Transverse colon (tissue), 4 donors: ENCODE measurements at places on chromosomes 12 and 14. TPM values are rescaled to one million over a fixed set of nuclear protein-coding genes. Genes with fewer than 3 reads are reported as not detected.

GRCh38 chr12:75812271-75813018 is 219.1 kb downstream of the PHLDA1 start:
- no peak for DNase-seq

Gene PPFIA2
- 0.55 TPM for total RNA-seq

DNA sequence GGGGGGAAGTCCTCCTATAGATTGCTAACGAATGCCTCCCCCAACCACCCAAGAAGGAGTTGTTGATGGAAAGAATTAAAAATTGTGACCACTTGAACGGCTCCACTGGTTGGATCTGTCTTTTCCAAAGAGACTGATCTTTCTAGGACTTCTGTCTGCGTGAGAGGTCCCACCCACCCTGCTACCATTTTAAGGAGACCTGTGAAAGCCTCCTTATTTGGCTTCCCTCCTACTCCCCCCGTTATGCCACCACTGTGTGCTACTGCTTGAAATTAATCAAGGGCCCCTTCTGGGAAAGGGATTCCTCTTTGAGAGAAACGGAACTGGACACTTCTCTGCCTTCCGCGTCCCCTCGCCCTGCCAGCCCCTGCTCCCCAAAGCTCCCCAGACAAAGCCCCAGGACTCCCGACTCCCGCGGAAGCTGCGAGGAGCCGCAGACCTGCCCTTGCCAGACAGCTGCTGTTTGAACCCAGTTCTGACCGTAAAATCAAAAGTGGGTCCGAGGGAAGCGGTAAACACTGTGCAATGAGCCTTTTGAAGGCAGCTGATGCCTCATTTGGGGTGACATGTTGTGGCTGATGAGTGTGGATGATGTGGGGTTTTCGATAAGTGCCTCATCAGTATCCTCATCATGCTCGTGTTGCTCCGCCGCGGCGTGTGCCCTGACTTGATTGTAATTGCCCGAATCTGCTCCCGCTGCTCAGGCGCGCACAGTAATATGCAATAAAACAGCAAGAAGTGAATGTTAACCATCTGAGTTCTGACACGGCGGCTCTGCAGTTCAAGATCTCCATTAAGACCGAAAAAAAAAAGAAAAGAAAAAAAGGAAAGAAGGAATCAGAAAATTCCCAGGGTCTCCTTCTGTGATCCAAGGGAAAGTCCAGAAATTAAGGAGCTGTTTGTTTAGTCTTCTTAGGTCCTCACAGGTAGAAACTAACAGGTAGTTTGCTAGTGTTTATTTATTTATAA is 48.2 kb downstream of the MBIP start:
- DNase-seq, result peak; percentile 15

- no peak for DNase-seq
These were observed 108.5 kb downstream of the ZFC3H1 start for GRCh38 chr12:71555191-71555590.

Gene LTBP2
- 10.3 TPM for total RNA-seq
